ENCODE measurements at places on chromosomes 16 and 17.
A peak's percentile ranks its signal among the peaks of the same experiment; 100 is the strongest.

DNA sequence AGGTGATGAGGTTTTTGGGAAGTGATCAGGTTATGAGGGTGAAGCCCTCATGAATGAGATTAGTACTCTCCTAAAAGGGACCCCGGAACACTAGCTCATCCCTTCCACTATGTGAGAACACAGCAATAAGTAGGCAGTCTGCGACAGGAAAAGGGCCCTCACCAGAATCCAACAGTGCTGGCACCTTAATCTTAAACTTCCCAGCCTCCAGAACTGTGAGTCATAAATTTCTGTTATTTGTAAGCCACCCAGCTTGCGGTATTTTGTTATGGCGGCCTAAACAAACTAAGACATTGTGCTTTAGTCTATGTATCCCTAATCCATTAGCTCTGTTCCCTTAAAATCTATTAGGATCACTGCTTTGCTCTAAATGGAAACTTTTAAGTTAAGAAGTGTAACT, 8.5 kb downstream of the SLFN12 start:
- DNase-seq = no peak

- no peak for DNase-seq
Measured at GRCh38 chr17:50583641-50584040, 23.1 kb downstream of the CACNA1G start.

DNA sequence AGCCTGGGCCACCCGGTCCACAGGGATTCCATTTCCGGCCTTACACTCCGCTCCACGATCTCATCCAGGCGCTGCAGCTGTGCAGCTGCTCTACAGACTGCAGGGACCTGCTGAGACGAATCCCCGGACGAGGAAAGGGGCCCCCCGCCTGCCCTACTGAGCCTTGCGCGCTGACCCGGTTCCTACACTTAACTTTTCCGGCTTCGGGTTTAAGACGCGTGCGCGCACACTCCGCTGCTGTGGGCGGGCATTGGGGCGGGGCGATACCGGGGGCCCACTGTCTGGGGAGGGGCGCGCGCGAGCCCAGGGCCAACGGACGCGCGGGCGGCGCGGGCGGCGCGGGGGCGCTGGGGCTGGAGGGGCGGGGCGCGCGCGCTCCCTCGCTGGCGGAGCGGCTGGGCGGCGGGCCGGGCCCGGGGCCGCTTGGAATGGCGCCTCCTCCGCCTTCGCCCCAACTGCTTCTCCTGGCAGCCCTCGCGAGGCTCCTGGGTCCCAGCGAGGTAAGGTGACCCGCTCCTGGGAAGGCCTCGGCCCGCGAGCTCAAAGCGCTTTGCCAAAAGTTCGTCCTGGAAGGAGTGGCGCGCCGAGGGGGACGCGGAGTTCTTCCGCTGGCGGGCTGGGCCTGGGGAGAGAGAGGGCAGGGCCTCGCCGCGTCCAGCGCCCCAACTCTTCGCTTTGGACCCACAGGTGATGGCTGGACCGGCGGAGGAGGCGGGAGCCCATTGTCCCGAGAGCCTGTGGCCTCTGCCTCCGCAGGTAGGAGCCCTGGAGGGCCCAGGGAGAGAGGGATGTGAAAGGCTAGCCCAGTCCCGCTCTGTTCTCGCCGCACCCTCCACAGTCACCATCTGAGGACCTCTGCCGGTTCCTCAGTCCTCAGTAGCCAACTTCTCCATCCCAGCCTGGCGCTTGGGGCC, at the start of gene TP53I13:
TP53I13 (plus strand) TSS at position 371 of the 914 bp plus-strand sequence; CDS start at position 429, 58 bp downstream.
- peak; percentile 94 for DNase-seq

DNA sequence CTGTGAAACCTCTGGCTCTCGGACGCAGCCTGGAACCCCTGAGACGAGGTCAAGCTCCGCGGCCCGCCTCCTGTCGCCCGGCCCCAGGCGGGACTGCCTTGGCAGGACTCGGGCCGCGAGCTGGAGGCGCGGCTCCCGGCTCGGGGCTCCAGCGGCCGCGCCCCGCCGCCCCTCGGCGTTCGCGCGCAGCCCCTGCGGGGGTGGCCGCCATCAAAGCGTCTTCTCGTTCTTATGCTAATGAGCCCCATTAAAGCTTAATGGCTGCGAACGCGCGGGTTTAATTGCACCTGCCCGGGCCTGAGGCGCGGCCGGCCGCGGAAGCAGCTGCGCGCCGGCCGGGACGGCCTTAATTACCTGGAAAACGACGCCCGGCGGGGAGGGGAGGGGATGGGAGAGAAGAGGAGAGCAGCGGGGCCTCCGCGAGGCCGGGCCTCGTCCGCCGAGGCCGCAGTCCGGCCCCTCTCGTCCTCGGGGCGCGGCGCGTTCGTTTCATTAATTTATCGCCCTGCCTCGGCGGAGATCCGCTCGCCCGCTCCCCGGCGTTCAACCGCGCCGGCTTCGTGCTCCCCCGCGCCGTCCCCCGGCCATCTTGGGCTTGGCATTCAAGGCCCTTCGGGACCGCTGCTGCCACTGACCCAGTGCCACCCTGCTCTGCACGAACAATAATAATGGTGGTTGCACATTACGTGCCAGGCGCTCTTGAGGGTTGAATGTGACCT, 19.2 kb downstream of the RAI1 start:
- DNase-seq = no peak

DNA sequence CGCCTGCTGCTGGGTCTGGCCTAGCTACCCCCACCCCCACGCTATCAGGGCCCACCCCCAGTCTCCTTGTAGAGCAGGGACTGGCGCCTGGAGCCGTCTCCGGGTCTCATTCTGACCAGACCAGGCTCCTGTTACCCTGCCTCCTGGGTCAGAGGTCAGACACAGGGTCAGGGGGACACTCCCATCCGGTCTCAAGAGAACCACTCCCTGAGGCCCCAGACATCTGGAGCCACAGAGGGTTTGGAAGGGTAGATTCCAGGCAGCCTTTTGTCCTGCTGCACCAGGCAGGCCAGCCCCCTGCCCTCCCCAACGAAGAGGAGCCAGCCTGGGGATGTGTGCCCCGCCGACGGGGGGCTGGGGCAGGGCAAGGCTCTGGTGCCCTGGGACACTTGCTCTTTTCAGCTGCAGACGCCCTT, 944 bp upstream of the WFIKKN1 start:
- DNase-seq = no peak

DNA sequence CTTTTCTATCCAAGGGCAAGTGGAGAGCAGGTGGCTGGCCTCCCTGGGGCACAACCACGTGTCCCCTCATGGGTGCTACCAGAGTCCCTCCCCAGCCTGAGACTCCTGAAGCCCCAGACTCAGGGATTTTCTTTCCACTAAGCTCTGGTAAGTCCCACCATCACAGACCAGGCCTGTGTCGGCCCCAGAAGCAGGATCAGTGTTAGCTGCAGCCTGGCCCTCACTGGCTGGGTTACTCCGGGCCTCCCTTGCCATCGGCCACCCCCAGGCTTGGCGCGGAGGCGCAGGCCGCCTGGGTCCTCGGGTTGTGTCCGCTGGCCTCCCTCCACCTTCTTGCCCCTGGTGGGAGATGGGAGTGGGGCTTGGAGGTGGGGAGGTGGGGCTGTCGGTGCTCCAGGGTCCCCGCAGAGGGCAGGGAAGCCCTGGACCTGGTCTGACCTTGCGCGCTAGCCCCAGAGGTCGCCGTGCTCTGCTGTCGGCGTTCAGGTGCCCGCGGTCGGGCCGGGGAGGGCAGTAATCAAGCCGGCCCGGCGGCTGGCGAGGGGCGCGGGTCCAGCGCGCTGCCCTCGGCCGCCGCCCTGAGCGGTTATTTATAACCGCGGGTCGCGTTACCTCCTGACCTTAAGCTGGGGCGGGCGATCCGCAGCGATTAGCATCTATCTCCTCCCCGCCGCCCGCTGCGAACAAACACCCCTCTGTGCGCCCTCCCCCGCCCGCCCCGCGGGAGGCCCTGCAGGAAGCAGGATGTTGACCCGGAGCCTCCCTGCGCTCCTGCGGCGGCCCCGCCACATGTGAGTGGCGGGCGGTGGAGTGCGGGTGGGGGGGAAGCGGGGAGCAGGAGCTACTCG, 78.1 kb upstream of the TOB1 start:
- peak; percentile 94 for DNase-seq

GRCh38 chr17:80303824-80304223, 43.2 kb downstream of the RNF213 start:
- no peak for DNase-seq

GRCh38 chr16:84864326-84864955, 44.7 kb downstream of the CRISPLD2 start:
- no peak for DNase-seq

- no peak for DNase-seq
Measured at GRCh38 chr16:10728003-10728887, 15.4 kb upstream of the NUBP1 start.

DNA sequence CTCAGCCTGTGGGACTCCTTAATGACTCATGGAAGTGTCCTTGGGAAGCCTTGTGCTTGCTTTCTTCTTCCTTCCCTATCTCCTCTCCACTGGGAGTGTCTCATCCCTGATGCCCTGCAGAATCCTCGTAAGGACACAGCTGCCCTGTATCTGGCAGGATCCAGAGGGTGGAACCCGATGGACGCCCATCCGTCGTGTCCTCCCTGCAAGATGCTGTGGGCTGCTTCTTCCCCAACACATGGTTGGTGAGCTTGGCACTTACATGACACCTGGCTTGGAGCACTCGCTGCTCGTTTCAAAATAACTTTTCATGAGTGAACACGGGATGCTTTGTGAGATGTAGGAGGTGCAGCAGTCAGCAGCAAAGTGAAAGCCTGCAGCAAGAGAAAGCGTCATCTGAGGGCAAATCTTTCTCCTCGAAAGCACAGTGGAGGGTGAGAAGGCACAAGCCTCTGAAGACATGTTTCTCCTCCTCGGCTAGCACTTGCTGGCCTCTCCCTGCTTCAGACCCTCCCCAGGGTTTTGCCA, 3.3 kb downstream of the CCL15 start:
- no peak for DNase-seq

- no peak for DNase-seq
Measured at GRCh38 chr17:68297195-68297594, 5.9 kb downstream of the ARSG start.

DNA sequence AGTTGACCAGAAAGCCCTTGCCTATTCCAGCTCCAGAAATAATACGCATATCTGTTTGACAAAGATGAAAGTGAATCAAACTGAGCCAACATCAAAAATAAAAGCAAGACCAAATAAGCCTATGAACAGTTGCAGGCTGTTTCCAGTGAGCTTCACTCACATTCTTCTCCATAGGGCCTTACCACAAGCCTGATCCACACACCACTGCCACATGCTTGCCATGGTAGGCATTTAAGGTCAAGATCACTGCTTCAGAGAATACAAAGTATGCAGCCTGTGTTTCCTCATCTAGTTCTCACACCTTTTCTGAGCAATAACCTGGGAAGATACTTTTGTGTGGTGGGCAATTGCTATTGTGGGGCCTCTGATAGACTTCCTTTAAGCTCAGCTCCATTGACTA, 1060.2 kb downstream of the CDH11 start:
- no peak for DNase-seq

GRCh38 chr17:7559320-7560171, 996 bp downstream of the TNFSF13 start:
- peak; percentile 82 for DNase-seq

GRCh38 chr17:7146115-7146514, 31.5 kb upstream of the ASGR2 start:
- no peak for DNase-seq

- DNase-seq = peak; percentile 94
Measured at GRCh38 chr16:31130899-31131298, 4.6 kb downstream of the PRSS8 start.

GRCh38 chr17:45262516-45263476, 902 bp upstream of the SPATA32 start:
- no peak for DNase-seq

DNA sequence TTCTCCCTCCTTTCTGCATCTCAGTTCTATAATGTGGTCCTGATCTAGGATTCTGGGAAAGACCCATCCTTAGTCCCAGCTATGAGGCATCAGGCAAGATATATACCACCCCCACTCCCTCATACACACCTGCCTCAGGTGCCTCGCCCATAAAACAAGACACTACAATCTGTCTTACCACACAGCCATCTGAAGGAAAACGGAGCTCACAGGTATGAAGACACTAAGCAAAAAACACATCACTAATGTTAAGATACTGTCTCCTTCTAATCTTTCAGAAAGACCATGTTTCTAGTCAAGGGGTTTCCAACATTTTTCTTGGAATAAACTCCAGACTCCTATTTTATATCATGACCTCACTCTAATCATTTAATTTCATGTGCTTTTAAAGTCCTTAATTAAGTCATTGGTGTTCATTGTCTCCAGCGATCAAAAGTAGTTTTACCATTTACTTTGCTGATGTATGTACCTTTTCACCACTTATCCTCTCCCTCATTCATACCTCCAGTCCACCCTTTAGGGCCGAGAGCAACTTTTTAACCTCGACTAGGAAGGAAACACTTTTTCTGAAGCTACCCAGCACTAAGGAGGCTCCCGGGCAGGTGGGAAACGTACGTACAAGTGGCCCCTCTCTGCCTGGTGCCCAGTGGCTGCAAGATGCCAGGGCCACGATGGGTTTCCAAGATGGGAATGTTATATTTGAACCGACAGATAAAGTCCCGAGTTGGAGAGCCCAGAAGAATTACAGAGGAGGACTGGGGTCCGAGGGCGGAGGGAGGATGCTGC, 979 bp downstream of the MAP3K14 start:
- no peak for DNase-seq

- DNase-seq = no peak
Measured at GRCh38 chr16:66810391-66810790, 9.0 kb upstream of the TERB1 start.

- no peak for DNase-seq
Measured at GRCh38 chr16:82651921-82652601, 25.3 kb downstream of the CDH13 start.

GRCh38 chr16:77457046-77457445, 22.2 kb upstream of the ADAMTS18 start:
- no peak for DNase-seq

- DNase-seq = no peak
Measured at GRCh38 chr16:24950275-24950674, 64.9 kb downstream of the ARHGAP17 start.

GRCh38 chr17:40506786-40507185, 5.4 kb upstream of the TNS4 start:
- no peak for DNase-seq

DNA sequence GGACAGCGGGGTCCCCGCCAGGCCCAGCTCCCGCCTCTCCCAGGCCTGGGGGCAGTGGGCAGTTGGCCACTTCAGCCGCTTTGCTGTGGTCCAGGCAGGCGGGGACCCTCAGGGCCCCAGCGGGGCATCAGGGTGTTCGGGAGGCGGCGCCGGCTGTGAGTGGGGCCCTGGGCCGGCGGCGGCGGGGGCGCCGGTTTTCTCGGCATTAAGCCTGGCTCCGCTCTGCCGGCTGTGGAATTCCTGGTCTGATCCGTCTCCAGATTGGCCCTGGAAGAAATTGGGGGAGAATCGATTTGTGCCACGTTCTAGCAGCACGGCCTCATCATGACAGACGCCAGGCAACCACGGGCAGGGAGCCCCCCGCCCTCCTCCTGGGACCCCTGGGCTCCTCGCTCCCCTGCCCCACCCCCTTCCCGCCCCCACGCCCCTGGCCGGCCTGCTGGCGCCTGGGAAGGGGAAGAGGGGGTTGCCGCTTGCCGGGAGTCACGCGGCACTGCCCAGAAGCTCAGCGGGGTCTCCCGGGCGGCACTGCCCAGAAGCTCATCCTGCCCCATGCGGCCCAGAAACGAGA, 28.6 kb upstream of the SSTR5 start:
- no peak for DNase-seq

- no peak for DNase-seq
Measured at GRCh38 chr17:12659500-12659899, 6.2 kb upstream of the MYOCD start.

All from upper lobe of right lung (tissue), 1 donor.